SHP77 (cell line): ENCODE measurements at places on chromosomes 3 and 15.

- DNase-seq: no peak
Measured at GRCh38 chr15:68851971-68852370, 31.3 kb upstream of the ANP32A start.

- no peak for DNase-seq
Measured at GRCh38 chr3:169579116-169579710, 84.3 kb downstream of the MECOM start.

DNA sequence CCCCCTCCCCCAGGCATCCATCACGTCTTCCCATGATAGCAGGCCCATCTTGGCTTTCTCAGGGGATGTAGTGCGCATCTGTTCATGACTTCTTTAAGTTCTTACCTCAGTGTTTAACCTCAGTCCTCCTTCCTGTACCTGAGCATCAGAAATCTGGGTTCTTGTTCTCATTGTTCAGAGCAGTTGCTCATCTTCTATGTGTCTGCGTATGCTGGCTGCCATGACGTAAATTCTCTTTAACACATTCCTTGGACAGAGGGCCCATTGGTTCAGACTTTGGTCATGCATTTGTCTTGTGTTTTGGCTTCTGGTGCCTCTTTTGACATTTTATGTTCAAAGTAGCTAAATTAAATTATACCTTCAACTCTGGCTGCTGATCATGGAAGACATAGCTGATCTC lies 227.3 kb downstream of the CACNA2D3 start:
- DNase-seq: no peak

- DNase-seq: no peak
Measured at GRCh38 chr3:79406175-79406574, 361.6 kb downstream of the ROBO1 start.

GRCh38 chr3:7788881-7789280 lies 712.7 kb upstream of the LMCD1 start:
- no peak for DNase-seq

DNA sequence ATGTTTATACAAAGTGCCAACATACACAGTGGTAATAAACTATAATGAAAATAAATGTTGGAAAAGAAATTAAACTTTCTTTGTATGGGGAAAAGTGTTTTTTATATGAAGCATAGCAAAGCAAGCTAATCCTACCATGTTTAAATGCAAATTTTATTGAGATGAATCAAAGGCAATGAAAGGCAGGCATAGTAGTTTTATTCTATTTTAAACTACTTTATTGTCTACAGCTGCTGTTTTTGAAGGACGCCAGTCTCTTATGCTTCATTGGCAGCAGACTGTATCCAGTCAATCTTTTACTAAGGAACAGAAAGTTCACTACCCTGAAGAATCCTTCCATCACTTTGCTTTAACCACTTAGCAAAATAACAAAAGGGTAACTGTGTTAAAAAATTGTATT lies 761.0 kb downstream of the ROBO2 start:
- no peak for DNase-seq

GRCh38 chr3:165748094-165748493 lies 89.1 kb downstream of the BCHE start:
- peak; percentile 2 for DNase-seq

DNA sequence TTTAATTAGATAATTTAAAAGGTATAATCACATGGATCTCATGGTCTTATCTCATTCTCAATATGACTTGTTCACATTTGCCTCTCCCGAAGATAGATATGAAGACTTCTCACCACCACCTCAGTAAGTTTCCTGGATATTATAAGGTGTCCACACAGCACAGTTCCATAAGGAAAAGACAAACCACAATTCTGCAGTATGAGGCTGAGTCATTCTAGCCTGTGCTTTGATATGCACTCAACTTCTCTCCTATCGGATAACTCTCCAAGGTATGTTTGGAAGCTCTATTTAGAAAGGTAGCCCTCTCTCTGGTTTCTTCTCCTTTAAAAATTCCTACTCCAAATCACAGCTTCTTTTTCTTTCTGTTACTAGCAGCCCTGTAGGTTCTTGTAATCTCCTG lies 612.8 kb downstream of the ZPLD1 start:
- DNase-seq: no peak

GRCh38 chr15:63997715-63998442 lies 48.4 kb downstream of the DAPK2 start:
- DNase-seq: no peak

DNA sequence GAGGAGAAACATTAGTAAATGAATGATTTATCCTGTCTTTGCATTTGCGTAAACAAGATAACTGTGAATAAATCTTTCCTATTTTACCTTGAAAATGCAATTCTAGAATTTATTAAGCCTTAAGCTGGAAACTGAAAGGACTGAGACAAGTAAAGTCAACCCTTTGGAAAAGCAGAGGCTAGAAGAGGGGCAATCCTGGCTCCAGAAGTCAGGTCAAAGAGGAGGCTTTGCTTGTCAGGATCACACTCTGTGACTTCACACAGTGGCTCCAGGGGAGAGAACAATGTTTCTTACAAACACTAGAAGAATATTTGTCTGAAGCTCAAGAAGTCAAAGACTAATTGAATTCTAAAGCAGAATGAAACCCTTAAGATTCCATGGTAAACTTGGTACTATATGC lies 530.4 kb downstream of the NAALADL2 start:
- no peak for DNase-seq

GRCh38 chr15:29183071-29183831 lies 86.4 kb downstream of the NSMCE3 start:
- peak; percentile 32 for DNase-seq

DNA sequence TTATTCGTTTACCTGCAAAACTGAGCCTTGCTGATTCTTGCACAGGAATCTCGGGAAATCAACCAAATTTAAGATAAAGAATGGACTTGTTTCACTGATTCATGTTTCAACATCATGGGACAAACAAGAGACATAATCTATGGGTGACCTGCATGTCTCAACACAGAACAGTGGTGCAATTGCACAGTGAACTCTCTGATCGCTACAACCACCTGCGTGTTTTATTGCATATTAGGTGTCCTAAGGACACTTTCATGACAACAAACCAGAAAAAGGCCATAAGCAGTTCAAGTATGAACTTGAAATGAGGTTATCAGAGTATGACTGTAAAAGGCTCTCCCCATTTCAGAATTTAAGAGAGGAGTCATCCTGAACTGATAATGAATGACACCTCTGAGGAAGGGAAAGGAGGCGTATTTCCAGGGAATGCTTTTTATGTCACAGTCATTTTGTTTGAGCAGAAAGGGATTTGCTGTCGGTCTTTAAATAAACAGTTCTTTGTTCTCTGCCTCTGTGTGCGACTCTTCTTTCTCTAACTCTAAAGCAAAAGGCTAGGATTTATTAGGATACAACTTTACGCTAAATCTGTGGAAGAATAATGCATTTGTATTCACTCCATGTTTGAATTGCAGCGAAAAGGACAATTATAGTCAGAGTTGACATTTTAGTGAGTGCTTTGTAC lies 167.2 kb downstream of the RBMS3 start:
- DNase-seq: no peak

DNA sequence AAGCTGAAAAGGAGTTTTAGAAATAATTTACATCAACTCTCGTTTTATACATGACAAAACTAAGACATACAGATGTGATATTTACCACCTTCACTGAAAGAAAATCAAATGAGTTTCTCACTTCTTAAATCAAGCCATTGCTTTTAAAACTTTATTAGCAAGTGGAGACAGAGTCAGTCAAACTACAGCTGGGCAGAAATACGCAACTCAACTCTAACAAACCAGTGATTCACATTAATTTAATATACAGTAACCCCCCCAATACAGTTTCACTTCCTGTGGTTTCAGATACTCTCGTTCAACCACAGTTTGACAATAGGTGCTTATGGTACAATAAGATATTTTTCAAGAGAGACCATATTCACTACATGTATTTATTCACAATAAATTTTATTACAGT lies 477.1 kb downstream of the MAGI1 start:
- DNase-seq: no peak

DNA sequence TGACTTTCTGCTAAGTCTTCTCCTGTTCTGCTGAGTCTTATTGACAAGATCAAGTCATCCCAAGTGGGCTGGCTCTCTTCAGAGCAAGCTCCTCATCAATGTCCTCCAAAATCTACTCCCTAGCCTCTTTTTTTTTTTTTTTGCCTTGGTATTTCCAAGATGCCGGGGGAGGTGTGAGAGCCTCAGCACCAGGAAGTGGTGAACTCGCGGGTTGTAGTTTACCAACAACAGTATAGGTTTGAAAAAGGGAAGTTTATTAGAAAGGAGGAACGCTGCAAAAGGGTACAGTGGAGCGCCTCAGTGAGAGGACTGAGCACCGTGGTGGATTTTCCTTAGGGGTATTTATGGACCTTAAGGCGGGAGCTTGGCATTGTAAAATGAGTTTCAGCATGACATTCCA lies 94.3 kb upstream of the SGO1 start:
- no peak for DNase-seq

DNA sequence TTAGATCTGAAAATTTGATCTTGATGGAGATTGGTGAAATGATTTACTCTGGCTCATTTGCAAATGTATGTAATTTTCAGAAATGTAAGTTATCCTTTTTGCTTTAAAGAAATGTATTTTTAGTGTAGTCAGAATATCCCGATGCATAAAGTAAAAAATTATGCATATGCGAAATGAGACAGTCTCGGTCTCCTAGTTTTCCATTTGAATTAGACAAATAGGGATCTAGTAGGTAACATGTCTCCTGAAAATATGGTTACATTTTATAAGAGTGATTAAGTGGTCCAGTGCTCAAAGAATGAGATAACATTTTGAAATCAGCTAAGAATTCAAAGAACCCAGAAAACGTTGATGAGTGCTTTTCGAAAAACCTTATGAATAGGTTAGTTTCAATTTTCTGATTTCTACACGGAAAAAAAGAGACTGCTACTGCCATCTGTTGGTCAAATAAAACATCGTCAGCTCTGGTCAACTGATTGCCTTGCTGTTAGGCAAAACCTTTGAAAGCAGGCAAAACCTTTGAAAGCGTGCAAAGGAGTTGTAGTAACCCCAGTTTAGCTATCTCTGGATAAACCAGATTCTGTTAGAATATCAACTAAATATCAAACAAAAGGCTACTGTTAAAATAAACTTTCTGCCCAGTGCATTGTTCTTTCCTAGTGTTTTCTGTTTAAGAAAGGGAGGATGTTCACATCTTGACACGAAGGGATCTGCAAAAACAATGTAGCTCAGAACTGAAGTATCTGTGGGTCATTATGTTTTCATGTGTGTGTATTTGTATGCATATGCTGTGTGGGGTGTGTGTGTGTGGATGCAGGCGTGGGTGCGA lies 59.3 kb upstream of the CHMP2B start:
- peak; percentile 25 for DNase-seq

DNA sequence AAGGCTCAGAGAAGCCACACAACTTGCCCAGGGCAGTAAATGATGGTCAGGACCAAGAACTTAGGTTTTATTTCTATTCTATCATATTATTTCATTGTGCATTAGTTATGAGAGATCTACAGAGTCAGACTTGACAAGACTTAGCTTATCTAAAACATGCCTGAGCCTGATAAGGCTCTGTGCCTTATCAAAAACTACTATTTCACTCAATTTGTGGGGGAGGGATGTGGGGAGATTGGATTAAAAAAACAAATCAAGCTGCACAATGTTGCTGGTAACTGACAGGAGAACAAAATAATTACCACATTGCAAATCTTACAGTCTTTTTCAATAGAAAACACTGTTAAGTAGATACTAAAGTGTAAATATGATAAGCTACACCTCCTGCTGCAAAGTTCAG lies 16.0 kb downstream of the HACD2 start:
- no peak for DNase-seq

DNA sequence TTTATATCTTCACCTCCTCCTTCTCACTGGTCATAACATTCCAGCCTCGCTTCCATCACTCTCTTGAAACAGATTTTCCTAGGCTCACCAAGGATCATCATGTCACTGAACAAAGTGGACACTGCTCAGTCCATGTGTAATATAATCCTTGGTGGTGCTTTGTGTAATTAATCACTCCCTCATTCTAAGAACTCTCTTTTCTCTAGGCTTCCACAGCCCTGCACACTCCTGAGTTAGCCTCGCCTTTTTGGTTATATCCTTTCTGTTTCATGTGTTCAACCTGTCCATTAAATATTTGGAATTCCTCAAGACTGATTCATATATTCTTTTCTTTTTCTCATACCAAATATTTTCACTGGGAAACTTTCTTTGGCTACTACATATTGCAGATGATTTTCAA lies 440.8 kb downstream of the PYDC2 start:
- no peak for DNase-seq

GRCh38 chr3:12954891-12955650 lies 113.7 kb upstream of the RPL32 start:
- no peak for DNase-seq
